ENCODE measurements at places on chromosomes 7 and 10.

DNA sequence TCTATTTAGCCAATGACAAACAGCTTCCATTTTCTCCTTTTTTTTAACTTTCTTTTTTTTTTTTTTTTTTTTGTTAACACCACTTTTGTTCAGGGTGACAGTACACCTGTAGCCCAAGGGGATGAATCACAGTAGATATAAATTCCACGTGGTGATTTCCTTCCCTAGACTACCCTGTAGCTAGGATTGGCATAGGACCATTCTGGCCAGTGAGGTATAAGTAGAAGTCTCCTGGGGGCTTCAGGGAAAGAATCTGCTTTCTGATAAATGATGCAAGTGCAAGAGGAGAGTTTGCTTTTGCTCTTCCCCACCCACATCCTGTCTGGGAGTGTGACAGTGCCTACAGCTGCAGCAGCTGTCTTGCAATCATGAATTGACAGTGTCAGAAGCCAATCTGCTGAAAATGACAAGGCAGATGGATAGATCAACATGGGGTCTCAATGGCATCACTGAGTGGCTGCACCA, 63.2 kb upstream of the TOMM7 start:
- DNase-seq = no peak

DNA sequence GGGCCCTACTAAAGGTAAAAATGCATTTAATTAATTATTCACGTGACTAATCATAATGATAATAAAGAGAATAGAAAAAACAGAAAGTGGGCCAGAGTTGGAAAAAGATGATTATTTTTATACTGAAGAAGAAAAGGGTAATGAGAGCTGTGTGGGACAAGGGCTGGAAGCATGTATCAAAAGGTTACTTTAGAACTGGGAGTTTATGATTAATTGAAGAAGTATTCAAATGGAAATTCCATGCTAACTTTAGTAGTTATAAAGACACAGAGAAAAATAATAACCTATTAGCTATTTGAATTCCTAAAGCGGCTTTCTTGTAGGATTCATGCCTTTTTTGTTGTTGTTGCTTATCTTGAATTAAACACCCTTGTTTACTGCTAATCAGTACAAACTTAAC, 49.9 kb downstream of the MKX start:
- no peak for DNase-seq

- no peak for DNase-seq
These were observed 541.7 kb upstream of the ANKRD30A start for GRCh38 chr10:36583690-36584089.

DNA sequence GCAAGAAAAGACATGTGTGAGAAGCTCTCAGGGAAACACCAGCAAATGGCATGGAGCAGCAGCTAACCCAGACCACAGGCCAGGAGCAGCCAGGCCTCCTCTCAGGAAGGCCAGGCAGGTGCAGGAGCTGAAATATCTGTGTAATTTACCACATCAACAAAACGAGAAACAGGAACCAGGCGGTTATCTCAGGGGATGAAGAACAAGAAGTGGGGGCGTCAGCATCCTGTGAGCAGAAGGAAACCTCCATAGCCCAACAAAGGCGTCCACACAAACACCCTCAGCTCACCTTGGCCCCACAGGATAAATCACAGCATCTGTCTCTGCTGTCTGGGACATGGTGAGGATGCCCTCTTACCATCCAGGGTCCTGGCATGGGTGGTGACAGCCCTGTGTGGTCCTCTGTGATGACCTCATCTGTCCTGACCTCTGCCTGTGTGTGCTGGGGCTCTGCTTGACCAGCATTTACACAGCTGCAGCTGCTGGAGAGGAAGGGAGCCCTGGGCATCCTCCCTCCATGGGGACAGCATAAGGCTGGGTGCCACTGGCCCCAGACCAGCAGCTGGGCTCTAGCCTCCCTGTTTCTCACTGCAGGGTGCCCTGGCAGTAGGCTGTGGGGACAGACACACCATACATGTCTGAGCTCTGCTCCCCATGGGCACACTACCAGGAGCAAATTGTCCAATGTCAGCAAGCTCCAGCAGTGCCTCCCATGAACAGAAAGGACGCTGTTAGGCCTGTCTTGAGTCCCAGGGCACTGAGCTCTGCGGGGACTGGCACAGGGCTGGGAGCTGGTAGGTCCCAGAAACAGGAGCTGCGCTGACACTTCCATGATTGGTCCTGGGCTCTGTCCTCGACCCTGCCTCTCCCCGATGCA, 34.6 kb downstream of the ANXA8 start:
- no peak for DNase-seq

GRCh38 chr7:94374231-94374630, 20.5 kb upstream of the COL1A2 start:
- DNase-seq = no peak

- DNase-seq = no peak
These were observed 141.7 kb upstream of the SEMA3A start for GRCh38 chr7:84336303-84336702.

GRCh38 chr10:83673316-83673715, 466.0 kb upstream of the GHITM start:
- no peak for DNase-seq

GRCh38 chr10:3837647-3838459, 52.8 kb upstream of the KLF6 start:
- DNase-seq = no peak

GRCh38 chr7:149067869-149068268, 22.6 kb downstream of the ZNF786 start:
- no peak for DNase-seq

GRCh38 chr7:98562381-98562823, 54.7 kb upstream of the NPTX2 start:
- no peak for DNase-seq

DNA sequence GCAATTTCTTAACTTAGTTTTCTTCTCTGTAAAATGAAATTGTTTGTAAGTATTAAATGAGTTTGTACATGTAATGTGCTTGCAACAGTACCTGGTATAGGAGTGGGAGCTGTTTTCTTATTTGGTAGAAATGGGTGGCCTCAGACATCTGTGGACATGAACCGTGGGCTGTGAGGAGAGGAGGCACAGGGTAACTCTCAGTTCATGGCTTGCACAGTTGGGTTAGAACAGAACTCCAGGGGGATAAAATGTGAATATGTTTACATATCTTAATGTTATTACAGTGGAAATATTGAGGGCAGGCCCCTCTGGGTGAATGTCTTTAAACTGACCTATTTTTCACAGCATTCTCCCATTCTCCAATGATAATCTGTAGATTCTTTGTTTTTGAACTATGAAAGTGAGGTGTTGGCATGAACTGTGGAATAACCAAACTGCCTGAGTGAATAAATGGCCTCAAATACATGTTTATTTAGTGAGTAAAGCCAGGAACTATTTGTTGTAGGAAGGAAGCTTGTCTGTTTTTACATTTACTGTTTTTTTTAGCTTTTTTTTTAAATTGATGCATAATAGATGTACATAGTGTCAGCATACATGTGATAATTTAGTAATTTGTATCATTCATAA, 2.6 kb downstream of the ABCA13 start:
- no peak for DNase-seq

All from epithelial cell of prostate (primary cell).